ENCODE measurements at places on chromosomes 1 and 21.

GRCh38 chr21:24163539-24163938 is 1443.7 kb downstream of the MRPL39 start:
- no peak for DNase-seq

DNA sequence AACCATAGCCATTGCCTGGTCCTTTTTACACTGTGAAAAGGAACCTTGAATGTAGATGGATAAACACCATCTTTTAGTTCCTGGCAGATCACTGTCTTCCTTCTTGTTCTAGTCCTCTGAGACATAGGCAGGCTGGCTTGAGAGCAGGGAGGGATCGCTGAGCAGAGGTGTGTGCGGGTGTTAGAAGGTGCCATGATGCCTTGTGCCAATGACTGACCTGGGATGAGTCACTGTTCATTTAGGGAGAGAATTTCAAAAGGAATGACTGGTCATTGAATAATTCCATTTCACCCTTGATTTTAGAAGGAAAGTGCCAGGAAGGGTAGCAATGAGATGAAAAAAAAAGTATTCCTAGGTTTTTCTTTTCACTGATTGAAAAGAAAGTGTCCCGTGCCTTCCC is 383.9 kb downstream of the KIF26B start:
- DNase-seq = no peak

- DNase-seq = no peak
Measured at GRCh38 chr1:233393926-233394680, 66.6 kb downstream of the MAP3K21 start.

DNA sequence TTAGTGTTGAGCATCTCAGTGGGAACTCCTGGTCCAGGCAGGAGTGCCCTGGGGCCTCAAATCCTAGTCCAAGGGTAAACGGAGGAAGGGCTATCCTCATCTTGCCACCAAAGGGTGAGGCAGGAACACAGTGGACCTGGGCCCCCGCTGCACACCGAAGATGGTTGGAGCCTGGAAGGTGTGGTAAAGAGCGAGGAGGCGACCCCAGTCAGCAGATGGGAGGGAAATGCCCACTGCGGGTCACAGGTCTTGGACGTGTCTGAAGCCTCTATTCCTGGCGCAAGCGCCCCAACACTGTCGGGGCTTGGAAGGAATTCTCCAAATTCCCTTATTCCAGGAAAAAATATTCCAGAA is 38.5 kb upstream of the SYNC start:
- DNase-seq = no peak
